ENCODE measurements at places on chromosomes 2 and 18. TPM values are rescaled to one million over a fixed set of nuclear protein-coding genes. Genes with fewer than 3 reads are reported as not detected.

Gene ARHGAP15
- polyA plus RNA-seq: 217 TPM

Gene CXCR4
- polyA plus RNA-seq: 1,161 TPM

Gene PSTPIP2
- 10.9 TPM for polyA plus RNA-seq

Gene ASB18
- polyA plus RNA-seq: not detected

Gene PJVK
- polyA plus RNA-seq: 0.38 TPM

Gene TMEM214
- polyA plus RNA-seq: 20.8 TPM

Gene KANSL3
- polyA plus RNA-seq: 18.2 TPM

Gene GKN1
- polyA plus RNA-seq: not detected

Gene TOGARAM2
- polyA plus RNA-seq: 0.32 TPM

Gene AKAIN1
- not detected for polyA plus RNA-seq

Gene CMPK2
- 7.3 TPM for polyA plus RNA-seq

Gene RGPD3
- 0.06 TPM for polyA plus RNA-seq

Gene KLF7
- polyA plus RNA-seq: 16.3 TPM

GRCh38 chr2:134272806-134273205 is 18.9 kb downstream of the MGAT5 start:
- no peak for DNase-seq

GRCh38 chr2:88602022-88602421 is 25.2 kb downstream of the EIF2AK3 start:
- no peak for DNase-seq

DNA sequence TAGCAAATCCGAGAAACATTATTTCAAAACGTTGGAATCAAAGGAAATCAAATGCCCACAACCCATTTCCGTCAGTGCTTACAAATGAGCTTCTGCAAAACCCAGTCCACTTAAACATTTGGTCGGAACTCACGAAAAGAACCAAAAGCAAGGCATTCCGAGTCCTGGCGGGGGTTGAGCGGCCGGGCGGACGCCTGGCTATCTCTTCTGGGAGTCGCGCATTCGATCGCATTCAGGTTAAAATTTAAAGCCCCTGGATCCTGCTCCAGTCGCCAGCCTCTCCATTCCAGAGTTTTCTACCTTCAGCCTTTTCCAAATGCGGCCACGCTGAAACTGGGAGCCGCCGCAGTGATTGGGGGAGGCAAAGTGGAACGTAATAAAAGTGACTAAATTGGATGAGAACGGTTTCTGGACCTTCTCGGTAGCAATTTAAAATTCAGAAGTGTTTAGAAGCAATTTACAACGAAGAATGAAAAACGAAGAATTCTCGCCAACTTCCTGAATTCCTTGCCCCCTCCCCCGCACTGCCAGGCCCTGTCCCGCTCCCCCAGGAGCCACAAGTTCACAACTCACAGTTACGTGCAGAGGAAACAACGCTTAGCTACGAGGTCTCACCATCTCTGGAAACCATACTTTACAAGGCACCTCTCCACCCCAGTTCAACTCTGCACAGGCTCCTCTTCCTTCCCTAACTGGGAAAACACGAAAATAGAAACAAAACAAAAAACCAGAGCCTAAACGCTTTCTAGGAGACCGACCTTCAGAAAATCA is 1.7 kb upstream of the GATA6 start:
- no peak for DNase-seq

DNA sequence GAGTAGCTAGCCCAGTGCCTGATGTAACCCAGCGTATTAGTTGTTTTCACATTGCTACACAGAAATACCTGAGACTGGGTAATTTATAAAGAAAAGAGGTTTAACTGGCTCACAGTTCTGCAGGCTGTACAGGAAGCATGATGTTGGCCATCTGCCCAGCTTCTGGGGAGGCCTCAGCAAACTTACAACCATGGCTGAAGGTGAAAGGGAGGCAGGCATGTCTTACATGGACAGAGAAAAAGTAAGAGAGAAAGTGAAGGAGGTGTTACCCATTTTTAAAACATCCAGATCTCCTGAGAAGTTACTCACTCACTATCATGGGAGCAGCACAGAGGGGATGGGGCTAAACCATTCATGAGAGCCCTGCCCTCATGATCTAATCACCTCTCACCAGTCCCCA is 6.1 kb upstream of the CYRIA start:
- DNase-seq: no peak

DNA sequence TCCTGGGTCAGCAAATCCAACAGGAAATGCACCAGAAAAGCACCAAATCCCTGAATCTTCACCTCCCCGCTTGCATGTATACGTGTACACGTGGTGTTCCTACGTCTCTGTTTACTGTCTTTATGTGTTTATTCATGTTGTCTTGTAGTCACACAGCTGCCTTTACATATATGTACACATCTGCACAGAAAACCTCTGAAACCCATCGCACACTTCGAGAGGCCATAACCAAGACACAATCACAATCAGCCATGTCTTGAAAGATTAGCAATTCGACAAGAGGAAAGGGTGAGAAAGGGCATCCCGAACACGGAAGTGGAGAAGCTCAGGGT is 98.1 kb downstream of the PLB1 start:
- no peak for DNase-seq

DNA sequence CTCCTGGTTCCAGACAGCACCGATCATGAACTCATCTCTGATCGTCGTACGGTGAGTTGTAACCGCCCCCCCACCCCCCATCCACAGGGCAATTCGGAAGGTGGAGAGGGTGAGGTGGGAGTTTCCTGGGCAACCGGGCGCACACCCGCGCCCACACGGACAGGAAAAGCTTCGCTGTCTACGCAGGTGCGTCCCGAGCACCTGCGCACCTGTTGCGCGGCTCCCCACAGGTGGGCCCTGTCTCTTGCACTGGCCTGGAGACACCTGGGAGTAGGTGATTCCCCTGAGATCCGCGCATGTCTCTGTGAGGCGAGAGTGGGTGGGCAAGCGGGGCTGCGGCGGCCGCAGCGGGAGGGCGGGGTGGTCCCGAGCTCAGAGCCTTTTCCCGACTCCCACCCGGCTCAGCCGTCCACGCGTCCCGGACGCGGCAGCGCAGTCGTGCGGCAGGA is 459 bp upstream of the ATP6V1C2 start:
- no peak for DNase-seq

DNA sequence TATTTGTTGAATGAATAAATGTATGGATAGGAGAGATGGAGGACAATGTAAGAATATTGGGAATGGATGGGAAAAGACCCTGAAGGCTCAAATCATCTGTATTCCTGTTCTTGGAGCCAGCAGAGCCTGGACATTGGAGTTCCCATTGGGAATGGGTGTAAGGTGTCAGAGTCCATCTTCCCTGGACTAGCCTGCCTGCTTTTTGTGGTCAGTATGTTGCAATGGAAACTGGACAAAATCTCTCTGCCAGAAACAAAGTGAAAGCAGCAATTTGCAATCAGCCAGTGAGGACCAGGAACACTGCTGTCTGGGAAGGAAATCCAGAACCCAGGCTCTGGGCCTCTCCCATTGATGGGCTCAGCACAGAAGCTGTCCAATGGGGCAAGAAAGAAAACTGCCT is 83.5 kb upstream of the SKOR2 start:
- DNase-seq: no peak

DNA sequence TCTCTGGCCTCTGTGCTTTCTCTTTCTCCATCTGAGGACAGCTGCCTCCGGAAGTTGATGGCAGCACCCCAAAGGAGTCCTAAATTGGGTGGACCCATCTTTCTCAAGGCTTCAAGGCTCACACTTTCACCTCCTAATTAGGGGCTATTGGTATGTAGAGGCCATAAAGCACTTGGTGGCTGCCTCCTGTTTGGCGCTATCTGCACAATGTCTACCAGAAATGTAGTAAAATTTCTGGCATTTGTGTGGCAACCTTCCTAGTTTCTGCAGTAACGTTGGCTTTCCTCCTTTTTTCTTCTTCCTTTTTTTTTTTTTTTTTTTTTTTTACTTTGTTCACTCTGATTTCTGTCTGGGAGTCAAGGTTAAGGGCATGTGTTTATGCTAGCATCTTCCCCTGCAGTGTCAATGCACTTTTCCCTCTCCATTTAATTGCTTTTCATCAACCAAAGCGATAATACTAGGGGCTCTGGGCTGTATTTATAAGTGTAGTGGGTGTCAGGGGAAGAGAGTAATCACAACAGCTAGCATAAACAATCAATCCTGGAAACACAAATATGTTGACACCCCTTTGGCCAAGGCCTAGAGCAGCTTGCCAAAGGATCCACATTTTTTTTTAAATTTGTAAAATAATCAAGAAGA is 86.0 kb downstream of the TACR1 start:
- no peak for DNase-seq

- DNase-seq: no peak
These were observed 171.9 kb downstream of the ACOXL start for GRCh38 chr2:110904116-110904778.

GRCh38 chr2:236623816-236624215 is 54.2 kb downstream of the ACKR3 start:
- DNase-seq: no peak

- DNase-seq: no peak
These were observed 14.0 kb downstream of the NABP1 start for GRCh38 chr2:191691898-191692297.

DNA sequence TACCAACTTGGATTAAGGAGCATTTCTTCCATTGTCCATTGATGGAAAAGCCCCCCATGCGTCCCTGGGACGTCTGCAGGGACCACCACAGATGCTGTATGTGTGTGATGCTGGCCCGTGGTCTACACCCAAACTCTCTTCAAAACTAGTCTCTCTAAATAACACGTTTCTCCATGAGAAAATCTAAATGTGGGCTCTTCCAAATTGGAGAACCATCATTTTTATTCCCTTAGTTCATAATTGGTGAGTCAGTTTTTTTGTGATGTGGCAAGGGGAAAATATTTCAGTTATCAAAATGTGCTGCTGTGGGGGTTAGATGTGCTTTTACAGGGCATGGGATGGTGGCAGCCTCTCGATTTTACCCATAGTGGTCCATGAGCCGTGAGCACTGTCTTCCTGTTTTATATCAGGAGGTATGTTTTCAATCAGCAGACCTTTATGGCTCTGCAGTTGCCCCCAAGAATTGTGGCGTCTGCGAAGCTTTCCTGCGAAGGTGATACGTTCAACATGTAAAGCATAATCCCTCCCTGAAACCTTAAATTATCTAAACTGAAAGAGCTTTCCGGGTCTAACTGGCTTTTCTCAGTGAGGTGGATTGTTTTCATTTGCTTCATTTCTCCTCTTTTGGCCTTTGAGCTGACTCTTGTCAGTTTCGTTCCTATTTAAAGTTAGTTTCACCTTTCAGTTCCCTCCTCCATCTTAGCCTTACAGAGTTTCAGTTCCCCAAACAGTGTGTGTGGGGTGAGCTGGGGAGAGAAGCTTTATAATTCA is 78.4 kb downstream of the SETBP1 start:
- DNase-seq: no peak

GRCh38 chr2:221429741-221430491 is 142.2 kb downstream of the EPHA4 start:
- DNase-seq: no peak

- DNase-seq: no peak
These were observed 663.1 kb downstream of the ERBB4 start for GRCh38 chr2:211875488-211875887.

GRCh38 chr18:61764381-61764780 is 128.4 kb downstream of the RNF152 start:
- DNase-seq: no peak

DNA sequence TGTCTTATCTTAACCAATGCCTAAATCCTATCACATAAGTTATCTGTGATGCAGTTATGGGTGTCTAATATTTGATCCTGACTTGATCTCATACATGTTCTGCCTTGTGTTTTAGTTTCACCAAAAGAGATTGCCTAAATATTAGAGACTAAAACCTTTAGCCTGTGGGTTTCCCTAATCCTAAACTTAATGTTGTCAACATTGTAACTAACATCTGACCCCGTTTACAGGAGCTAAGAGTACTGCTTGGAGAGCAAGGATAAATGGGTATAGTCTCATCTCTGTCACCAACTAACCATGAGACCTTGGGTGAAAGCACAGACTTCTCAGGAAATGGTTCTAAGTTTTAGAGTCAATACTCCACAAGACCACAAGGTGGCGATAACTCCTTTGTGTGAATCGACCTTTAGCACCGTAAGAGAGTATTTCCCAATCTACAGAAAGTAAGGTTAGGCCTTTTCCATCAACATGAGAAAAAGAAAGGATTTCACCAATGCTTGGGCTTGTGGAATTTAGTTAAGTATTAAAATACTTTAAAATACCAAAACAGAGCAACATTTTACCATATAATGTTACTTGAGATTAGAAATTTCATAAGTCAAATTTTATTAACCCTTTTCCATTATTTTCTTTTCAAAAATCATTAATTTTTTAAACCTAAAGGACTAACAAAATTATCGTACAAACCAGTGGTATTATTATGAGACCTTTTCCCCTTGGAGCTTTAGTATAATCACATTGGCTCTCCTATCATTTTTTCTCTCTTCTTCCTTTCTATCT is 60.5 kb downstream of the G6PC2 start:
- DNase-seq: peak; percentile 59

GRCh38 chr2:205895981-205896655 is 189.9 kb downstream of the INO80D start:
- no peak for DNase-seq

DNA sequence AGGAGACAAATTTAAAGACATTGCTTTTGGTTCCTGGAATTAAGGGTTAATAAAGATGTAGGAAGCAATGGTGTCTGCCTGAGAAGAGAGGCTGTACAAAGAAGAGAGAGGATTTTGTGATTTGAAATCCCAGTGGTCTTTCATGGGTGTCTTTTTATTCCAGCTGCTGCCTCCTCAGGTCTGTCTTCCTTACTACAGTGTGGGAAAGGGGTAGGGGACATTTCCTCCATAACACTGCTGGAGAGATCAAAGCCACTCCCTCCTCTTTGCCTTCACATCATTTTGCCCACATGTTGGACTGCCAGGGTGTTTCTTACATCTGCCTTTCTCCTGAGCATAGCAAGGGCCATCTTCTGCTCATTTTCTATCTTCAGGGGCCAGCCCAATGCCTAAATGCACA is 348.5 kb downstream of the EN1 start:
- DNase-seq: no peak

DNA sequence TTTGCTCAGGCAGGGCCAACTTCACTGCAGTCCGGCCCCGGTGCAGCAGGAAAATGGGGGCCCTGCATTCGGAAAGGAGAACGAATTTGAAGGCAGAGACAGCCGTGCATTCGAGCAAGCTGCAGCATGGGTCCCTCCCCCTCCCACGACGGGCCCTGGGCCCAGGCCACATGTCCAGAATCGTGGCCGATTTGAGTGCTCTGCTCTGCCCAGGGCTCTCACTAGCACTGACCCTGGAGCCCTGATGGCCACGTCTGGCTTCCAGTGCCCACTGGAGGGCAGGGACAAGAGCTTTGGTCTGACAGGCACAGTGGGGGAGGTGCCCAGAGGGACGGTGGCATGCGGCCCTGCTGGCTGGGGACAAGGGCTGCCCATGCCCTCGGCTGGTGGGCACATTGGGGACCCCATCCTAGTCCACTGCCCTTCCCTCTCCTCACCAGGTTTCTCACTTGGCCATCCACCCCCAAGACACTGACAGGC is 14.4 kb upstream of the KLHL30 start:
- no peak for DNase-seq

DNA sequence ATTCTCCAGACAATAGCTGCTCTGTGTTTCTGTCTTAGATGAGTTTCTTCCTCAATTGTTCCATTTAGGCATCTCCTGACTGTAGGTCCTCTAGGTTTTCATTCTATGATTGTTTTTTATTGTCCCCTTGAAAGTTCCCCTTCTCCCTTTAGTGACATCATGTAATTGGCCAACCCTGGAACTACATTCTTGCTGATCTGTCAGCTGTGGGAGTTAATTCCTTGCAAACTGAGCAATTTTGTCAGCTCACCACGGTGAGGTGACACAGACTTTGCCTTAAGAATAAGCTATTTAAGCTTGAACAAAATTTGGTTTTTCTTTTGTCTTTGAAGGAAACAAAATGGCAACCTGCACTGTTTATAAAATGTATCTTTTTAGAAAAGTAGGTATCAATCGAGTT is 95.9 kb downstream of the TXNL1 start:
- DNase-seq: no peak

- DNase-seq: no peak
These were observed 4.7 kb downstream of the IMP4 start for GRCh38 chr2:130347220-130347925.
